ENCODE measurements at places on chromosomes 5 and 9.

DNA sequence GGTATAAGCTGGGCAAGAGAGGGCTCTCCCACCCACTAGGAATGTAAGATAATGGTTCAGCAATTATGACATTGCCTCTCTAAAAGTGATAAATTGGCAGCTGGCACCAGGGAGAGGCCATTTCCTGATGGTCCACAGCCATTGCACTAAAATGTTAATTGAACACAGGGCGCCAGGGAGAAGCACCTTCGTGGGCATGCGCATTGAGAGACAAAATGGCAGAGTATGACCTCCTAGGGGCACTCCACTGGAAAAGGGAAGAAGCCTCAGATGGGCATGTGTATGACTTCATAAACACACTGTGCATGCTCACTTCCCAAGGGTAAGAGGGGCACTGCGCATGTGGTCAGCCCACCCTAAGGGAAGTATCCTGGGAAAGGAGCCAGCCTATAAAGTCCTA, 419.2 kb downstream of the AGTPBP1 start:
- DNase-seq, result no peak

GRCh38 chr5:172351240-172351778, 67.7 kb upstream of the UBTD2 start:
- DNase-seq, result no peak

DNA sequence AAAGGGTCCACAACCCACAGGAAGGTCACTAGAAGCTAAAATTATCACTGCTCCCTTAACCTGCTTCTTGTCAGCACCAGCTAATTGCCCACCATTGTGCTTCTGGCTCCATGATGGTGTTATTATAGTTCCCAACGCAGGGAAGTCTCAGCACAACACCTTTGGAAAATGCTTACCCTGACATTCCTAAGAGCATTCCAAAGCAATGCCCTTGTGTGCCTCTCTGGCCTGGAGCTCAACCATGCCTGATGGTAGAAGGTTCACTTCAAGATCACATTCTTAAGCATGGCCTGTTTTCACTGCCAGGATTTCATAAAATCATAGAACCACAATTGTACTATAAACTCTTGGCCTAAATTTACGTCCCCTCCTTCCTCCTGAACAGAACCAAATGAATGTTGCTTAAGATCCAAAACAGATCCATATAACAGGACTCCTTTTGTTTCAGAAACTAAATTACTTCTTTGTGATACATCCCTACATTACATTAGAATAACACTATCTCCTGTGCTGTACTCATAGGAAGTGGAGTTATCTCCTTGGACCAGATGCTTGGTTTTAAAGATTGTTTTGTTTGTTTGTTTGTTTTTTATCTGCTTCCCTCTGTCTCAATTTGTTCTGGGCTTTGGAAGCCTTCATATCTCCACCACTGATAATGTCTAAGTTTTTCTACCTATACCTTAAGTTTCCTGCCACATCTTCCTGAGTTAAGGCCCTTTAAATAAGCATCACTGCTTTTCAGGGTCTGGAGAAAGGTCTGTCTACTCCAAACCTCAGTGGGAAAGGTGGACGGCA, 32.1 kb downstream of the ARL15 start:
- DNase-seq, result no peak

DNA sequence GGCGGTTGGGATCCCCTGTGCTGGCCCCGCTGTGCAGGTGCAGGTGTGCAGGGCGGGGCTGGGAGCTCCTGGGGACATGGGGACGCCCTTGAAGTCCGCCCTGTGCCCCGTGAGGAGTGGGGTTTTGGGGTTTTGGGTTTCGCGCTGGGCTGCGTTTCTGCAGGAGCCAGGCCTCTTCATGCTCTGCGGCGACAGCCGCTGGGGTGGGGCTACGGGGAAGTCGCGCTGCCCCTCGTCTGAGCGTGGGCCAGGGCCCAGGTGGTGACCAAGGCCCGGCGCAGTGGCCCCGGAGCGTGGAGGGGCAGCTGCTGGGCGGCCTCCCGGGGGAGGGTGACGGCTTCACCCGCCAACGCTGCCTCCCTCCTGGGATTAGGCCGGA, 47.8 kb upstream of the IRX4 start:
- no peak for DNase-seq

DNA sequence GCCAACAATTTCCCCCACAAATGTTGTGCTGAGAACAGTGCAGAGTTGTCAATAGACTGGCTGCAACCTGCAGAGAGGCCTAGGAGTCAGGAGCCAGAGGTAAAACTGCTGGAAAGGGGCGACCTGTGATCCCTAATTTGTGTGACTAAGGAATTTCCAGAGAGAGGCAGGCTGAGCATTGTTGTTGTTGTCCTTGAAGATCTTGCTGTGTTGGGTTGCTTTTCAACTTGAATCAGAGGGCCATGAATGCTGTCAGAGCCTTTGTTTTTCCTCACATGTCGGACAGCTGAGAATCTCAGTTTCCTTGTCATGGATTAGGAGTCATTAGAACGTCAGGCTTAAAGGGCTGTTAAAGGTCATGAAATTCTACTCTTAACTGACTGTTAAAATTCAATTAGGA, 134.6 kb upstream of the ASTN2 start:
- DNase-seq, result no peak

GRCh38 chr5:68370196-68370595, 154.6 kb downstream of the PIK3R1 start:
- DNase-seq, result no peak

DNA sequence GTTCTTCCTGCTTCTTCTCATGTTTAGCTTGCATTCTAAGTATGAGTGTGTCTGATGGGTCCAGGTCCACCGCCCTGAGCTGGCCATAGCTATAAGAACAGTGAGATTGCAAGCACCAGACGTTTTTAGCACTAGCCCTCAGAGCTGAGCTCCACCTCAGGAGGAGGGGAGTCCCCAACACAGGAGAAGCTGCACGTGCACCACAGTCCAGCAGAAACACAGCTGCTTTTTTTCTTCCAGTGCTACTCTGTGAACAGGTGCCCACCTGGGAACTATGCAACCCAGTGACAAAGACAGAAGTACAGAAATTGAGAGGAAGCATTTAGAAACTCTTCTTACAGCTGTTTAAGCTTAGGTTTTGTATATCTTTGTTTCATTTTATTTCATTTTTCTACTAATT, 299.4 kb downstream of the MARCHF11 start:
- no peak for DNase-seq

GRCh38 chr5:9013147-9013546, 532.7 kb downstream of the SEMA5A start:
- DNase-seq, result no peak

DNA sequence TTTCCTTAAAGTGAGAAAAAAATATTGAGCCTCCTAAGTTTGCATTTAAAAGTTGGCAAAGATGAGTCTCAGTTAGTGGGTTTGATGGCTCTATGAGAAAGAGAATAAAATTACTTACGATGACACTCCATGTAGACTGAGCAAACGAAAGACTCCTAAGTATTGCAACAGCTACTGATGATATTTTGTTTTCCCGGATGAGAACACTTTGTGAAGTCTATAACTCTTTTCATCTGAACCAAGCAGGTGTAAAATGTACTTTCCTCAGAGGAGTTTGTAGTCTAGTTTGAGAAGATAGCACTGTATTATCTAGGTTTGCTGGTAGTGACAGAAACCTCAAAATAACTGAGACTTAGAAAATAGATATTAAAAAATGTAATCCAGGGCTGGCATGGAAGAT, 1.7 kb upstream of the ITK start:
- DNase-seq, result no peak

- DNase-seq, result no peak
Observed at GRCh38 chr9:28853477-28853876, 1280.2 kb upstream of the C9orf72 start.

DNA sequence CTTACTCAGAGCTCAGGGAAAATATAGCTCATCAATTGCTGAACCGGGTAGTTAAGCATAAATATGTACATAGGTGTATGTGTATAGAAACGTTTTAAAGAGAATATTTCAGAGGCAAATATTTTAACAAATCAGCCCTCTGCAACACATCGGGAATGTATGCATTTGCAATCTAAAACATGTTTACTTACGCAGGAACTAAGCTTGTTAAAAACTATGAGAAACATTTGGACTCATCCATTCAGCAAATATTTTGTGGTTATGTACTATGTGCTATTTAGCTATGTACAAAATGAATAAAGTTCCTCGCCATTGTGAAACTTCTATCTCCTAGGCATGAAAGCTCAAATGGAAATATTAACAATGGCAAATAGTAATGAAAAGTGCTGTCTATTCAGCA, 469.9 kb downstream of the ARHGEF28 start:
- no peak for DNase-seq

DNA sequence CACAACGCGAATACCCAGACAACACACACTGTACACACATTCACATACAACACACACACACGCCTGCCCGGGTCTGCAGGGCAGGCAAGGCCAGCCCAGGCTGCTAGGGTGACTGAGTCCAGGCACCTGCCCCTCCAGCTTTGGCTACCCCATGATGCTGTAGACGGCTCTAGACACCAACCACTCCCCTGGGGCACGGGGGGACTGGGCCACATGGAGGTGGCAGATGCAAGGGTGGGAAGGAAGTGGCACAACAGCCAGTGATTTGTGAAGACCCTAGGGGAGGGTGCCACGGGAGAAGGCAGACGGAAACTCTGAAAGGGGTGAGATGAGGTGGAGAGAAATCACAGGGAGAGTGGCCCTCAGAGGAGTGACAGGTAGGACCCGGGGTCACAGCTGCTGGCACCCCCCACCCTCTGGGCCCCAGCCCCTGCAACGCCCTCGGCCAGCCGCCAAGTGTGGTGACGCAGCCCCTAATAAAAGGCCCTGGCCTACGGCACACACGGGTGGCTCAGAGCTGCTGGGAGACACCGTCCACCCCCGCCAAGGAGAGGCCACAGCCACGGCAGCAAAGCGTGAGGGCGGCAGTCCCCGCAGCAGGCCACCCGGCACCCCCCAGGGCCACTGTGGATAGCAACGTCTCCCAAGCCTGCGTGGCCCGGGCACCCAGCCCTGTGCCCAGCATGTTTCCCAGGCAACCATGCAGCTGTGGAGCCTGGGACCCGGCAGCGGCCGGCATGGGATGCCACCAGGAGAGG, 6.6 kb upstream of the CCDC187 start:
- no peak for DNase-seq

DNA sequence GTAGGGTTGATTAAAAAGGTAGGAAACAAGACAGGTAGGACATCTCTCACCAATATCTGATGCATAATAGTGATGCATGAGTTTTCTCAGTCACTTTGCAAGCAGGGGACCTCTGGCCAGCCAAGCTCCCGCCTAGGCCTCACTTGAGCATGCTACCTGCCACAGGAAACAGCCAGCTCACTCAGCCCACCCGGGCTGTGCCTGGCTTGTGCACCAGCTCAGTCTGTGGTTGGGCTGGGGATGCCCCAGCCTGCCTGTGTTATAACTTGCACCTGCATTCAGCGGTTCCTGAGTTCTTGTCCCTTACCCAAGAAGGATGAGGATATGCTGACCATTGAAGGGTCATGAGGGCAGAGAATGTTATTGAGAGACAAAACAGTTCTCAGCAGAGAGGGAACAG, 172.8 kb upstream of the PLCXD3 start:
- DNase-seq, result no peak

- DNase-seq, result no peak
Observed at GRCh38 chr5:642481-642880, 30.3 kb downstream of the CEP72 start.

- DNase-seq, result no peak
Observed at GRCh38 chr5:14600846-14601245, 19.3 kb downstream of the OTULINL start.

DNA sequence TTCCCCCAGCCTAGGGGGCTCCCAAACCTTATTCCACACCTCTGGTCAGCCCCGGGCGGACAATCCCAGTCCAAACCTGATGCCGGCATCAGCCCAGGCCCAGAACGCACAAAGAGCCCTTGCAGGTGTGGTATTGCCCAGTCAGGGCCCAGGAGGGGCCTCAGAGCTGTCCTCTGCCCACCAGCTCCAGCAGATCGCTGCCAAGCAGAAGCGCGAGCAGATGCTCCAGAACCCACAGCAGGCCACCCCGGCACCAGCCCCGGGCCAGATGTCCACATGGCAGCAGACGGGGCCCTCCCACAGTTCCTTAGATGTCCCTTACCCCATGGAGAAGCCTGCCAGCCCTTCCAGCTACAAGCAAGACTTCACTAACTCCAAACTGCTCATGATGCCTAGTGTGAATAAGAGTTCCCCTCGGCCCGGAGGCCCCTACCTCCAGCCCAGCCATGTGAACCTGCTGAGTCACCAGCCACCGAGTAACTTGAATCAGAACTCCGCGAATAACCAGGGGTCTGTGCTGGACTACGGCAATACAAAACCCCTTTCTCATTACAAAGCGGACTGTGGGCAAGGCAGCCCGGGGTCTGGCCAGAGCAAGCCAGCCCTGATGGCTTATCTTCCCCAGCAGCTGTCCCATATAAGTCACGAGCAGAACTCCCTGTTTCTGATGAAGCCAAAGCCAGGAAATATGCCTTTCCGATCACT, 27.6 kb upstream of the LTC4S start:
- DNase-seq, result no peak

GRCh38 chr5:147092044-147092443, 142.8 kb upstream of the STK32A start:
- no peak for DNase-seq

DNA sequence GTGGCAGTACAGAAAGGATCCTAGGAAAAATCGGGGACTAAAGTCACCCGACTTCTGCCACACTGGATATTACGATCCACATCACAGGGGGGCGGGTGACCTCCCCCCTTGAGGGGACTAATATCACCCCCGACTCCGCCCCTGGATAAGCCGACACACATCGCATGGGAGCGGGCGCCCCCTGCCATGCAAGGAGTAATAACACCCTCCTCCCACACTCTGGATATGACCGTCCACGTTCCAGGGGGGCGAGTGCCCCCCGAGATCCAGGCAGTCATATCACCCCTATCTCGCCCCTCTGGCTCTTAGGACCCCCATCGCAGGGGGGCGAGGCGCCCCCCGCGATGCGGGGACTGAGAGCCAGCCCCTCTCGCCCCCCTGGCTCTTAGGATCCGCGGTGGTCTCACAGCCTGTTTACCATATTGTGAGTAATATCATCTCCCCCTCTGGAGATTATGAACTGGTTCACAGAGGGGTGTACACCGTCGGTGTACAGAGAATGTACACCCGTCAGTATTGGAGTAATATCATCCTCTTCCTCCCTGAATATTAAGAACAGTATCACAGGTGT, 423.0 kb downstream of the DIRAS2 start:
- DNase-seq, result no peak

- DNase-seq, result no peak
Observed at GRCh38 chr5:1840741-1841521, 39.7 kb downstream of the NDUFS6 start.

- no peak for DNase-seq
Observed at GRCh38 chr9:92986176-92987119, 39.1 kb downstream of the FGD3 start.

DNA sequence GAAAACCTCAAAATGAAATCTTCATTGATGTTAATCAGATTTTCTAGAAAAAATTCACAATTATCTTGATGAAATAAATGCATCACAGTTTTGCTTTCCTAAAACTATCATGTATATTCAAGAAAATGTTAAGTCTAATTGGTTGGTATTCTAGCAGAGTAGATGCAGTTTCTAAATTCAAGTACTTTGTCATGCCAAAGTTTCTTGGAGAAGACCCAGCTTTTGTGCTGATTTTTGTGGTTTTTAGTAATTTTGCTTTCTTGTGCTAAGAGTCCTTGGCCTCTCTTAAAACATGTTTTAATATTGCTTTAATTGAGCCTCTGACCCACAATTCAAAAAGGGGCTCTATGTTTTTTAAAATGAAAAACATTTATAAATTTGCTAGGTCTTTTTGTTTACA, 924.8 kb upstream of the PTPRD start:
- DNase-seq, result no peak

Measured in HCT116 (cell line).